Muscle of leg (tissue), 16 donors: ENCODE measurements at places on chromosomes 3 and 15.

- DNase-seq, result peak; percentile 62
Measured at GRCh38 chr3:46900007-46900292, 22.4 kb downstream of the PTH1R start.

DNA sequence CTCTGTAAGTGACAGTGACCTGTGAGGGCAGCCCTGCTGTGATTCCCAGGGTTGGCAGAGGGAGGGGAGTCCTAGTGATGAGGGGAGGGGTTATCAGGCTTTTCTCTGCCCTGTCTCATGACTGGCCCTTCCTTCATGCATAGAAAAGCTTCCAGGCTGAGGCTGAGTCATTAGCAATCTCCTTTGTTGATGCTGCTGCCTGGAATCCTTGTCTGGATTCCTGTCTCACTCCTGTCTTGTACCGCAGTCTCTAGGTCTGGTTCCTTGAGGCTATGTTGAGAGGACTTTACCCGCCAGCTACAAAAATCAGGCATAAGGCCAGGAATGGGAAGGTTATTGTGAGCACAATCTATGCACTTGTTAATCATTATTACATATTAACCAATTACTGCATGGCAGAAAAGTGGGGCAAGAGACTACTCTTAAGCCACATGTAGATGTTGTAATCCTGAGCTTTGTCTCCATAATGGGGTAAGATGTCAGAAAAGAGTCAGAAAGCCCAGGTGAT is 7.2 kb downstream of the KLHL6 start:
- DNase-seq, result no peak

DNA sequence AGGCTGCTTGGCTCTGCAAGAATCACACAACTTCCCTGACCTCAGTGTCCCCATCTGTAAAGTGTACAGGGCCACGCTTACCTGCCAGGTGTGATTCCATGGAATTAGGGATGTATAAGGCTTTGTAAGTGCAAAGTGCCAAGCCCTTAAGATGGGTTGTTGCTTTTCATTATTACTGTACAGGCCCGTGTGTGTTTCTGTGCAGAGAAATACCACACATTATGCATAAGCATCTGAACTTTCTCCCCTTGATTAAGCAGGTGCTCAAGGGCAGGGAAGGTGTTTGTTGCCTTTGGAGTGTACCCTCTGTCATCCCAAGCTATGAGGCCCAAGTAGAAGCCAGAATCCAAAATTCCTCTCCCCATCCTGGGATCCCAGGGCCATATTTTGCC is 13.6 kb upstream of the HRH1 start:
- DNase-seq, result no peak

DNA sequence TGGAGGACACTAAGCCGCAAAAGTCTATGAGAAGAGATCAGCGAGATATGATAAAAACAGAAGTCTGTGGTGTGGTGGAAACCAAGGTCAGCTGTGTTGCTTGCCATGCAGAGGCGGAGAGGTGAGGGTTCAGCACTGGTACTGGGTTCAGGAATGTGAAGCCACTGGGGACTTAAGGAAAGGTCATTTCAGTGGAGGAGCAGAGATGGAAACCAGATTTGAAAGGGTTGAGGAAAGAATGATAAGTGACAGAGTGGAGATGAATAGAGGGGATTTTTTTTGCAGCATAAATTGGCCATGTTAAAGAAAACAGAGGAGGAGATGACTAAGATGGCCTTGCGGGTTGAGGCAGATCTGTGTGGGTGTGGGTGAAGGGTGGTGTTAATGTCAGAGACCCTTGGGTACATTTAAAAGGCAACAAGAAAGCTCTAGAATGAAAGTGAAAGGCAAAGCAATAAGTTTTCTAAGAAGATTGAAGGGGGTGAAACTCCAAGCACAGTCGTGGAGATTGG is 265.5 kb downstream of the ADAMTSL3 start:
- no peak for DNase-seq

- DNase-seq, result no peak
Measured at GRCh38 chr3:464255-464654, 267.7 kb downstream of the CHL1 start.

DNA sequence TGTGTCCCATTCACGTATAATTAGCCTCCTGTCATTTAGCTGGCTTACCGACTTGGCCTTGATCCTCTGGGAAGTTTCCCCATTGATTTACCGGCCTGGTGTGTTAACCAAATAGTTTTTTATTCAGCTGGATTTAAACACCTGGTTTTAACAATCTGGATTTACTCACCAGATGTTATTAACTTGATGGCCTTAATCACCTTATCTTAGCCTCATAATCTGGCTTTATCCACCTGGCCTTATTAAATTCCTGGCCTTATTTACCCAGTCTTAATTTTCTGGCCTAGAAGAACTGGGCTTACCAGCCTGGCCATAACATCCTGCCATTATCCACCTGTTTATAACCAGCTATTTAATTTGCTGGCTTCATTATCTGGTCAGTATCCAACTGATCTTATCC is 89.9 kb downstream of the IL12A start:
- no peak for DNase-seq

- no peak for DNase-seq
Measured at GRCh38 chr3:173135059-173135458, 6.0 kb downstream of the SPATA16 start.

- no peak for DNase-seq
Measured at GRCh38 chr3:52247409-52248164, 2.0 kb downstream of the PPM1M start.

- no peak for DNase-seq
Measured at GRCh38 chr3:122019493-122019892, 2.6 kb downstream of the ILDR1 start.

DNA sequence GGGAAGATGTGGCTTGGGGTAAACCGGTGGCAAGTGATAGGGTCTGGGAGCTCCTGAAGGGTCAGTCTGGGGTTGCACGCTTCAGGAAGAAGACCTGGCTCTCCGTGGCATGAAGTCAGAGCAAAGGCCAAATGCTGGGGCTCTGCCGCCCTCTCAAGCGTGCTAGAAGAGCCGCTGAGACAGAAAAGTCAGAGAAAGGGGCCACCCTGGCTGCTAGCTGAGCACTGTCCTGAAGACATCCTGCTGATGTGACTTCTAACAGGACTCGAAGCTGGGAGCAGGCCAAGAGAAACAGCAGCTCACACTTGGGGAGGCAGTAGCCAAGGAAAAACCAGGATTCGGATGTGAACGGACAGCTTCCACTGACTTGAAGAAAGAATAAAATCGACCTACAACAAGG is 270.4 kb downstream of the OCA2 start:
- DNase-seq, result peak; percentile 23

- peak; percentile 7 for DNase-seq
Measured at GRCh38 chr3:80676866-80677265, 909.1 kb upstream of the ROBO1 start.

DNA sequence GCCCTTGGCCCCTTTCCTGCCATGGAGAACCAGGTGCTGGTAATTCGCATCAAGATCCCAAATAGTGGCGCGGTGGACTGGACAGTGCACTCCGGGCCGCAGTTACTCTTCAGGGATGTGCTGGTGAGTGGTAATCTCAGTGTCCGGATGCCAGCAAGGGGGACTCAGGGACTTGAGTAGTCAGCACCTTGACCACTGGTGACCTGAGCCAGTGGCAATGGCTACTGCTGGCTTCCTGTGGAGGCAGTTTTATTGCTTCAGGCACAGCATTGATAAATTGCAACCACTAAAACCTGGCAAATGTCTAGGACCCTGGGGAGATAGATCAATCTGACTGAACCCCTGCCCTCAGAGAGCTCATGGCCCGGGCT is 830 bp downstream of the MAP2K5 start:
- DNase-seq, result peak; percentile 29

- DNase-seq, result no peak
Measured at GRCh38 chr15:93109336-93110102, 20.5 kb upstream of the RGMA start.

- no peak for DNase-seq
Measured at GRCh38 chr3:161848376-161848775, 351.8 kb downstream of the OTOL1 start.

DNA sequence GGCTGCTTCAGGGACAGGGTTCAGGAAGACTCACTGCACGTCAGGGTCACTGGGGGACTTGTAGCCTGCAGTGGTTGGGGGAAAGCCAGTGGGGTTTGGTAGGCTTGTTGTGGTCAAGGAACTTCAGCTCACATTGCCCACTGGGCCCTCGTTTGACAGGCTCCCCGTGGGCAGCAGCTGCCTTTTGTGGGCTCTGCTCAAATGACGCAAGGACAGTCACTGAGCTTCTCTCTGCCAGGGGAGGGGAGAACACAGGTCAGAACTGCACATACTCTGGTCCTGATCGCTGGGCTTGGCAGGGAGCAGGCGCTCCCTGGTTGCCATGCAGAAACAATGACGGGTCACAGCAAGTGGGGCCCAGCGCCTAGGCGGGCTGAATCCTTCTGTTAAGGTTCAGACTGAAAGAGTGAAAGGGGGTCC is 45.5 kb downstream of the FAM174B start:
- no peak for DNase-seq

DNA sequence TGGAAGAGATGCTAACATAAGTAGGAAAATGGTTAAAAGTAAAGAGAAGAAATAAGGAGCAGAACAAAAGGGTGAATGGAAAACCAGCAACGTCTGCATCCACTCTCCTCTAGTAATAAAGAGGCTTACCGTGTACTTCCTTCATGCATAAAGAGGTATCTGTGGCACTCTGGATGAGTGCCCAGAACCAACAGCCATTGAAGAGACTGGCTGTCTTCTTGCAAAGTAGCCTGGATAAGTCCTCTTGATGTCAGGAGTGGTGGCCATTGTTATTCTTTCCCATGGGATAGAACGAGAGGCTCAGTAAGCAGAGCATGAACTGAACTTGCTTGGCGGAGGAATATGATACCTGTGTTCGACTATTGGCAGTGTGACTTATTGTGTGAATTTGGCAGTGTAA is 186.2 kb upstream of the RASGRP1 start:
- no peak for DNase-seq

DNA sequence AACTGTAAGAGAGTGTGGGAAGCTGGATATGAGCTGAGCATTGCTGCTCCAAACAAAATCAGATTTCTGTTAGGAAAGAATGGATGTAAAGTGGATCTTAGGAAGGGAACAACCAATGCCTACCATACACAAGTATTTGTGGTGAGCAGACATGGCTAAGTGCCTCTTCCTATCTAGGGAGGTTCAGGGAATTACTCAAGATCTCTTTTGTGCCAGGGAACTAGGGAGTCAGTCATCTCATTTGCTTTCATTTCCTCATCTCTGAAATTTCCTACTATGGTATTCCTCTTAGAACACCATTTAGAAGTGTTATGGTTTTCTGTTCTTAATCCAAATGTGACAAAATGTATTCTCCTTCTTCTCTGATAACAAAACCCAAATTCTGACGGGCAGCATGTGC is 396.5 kb downstream of the FHIT start:
- DNase-seq, result no peak

GRCh38 chr3:52097851-52098507 is 41.6 kb upstream of the DUSP7 start:
- DNase-seq, result peak; percentile 90

- peak; percentile 70 for DNase-seq
Measured at GRCh38 chr3:55591888-55592287, 104.8 kb upstream of the WNT5A start.

- DNase-seq, result no peak
Measured at GRCh38 chr3:108728934-108729333, 28.3 kb downstream of the RETNLB start.

DNA sequence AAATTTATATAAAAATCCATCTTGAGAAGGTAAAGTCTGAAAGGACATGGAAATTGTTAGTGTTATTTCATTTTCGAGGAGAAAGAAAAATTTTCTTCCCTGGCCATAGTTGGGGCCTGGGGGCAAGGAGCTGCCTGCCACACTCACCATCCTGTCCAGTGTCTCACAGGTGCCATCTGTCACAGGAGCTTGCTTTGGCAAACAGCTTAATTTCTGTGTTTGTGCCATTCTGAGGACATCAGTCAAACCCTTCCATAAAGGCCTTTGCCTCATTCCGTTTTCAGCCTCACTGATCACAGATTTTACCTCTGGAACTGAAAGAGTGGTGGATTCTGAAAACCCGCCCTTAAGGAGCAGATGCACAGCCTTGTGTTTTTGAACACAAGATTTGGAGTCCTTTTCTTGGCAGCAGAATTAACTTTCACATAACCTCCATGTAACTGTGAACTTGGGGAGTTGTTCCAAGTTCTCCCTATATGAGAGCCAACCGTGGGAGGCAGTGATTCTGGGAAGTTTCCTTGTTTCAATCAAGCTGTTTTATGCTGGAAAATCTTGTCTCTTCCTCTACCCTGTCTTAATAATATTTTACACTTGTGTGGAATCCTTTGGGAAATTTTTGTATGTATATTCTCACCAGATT is 254.7 kb downstream of the CACNA2D3 start:
- peak; percentile 91 for DNase-seq

DNA sequence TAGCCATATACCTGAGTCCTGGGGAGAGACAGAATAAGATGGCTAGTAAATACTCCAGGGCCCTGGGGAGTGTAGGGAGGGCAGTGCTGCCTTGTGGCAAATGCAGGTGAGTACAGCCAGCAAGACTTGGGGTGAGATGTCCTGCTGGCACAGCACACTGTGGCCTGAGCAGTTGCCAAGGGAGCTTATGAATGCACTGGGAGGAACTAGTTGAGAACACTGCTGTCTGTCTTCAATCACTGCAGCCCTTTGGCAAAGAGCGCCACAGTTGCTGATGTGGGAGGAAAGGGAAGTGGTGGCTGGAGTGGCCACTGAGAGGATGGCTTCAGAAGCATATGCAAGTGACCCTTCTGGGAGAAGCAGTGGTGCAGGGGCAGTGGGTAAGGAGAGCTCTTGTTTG is 264.6 kb downstream of the RORA start:
- no peak for DNase-seq

DNA sequence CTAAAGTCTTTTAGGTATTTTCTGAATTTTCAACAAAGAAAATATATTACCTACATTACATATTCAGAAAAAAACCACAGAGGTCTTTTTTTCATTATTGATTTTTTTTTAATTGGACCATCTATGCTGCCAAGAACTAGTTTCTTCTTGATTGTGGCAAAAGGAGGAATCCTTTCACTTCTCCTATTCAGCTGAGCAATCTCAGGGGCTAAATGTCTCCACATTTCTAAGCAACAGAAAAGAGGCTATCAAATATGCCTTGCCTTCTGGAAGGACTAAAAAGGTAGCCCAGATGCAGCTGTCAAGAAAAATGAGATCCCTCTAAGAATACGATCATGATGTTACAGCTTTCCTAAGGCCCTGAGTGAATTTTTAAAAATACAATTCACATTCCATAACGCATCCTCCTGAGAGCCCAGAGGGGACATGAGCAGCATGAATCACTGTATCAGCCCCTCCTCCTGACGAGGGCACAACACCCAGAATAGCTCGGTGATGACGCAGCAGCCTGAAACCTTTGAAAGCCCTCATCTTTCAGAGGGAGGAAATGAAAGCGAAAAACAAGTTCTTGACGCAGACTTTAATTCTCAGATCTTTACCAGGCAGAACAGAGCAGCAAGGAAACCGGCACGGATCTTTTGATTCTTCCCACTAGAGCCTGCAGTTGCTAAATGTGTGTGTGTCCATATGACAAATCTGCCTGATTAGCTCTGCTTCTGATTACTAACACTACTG is 24.6 kb downstream of the RUBCN start:
- DNase-seq, result peak; percentile 94

DNA sequence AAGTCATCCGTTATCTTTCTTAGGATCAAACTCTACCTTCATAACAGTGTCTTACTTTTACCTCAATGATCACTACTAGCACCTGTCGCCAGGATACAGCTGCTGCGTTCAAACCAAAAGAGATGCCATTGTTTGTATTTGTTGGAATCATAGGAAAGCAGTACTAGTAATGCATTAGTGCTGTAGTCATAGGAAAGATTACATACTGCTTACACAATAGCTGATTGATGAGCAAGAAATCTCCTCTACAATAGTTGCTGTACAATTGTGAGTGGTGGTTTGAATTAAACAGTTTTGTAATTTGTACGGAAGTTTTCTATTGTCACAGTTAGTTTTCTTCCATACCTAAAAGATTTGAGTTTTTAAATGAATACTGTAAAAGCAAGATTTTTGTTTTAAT is 21.4 kb downstream of the ACAP2 start:
- no peak for DNase-seq
